CD4-positive, alpha-beta T cell treated with Interleukin-12 subunit alpha and Interleukin-12 subunit beta, for 1 hour (primary cell): ENCODE measurements at places on chromosomes 3 and 15.

- DNase-seq, result no peak
Measured at GRCh38 chr3:24494618-24495325, at the start of gene THRB. THRB (minus strand) TSS chr3:24494850.

DNA sequence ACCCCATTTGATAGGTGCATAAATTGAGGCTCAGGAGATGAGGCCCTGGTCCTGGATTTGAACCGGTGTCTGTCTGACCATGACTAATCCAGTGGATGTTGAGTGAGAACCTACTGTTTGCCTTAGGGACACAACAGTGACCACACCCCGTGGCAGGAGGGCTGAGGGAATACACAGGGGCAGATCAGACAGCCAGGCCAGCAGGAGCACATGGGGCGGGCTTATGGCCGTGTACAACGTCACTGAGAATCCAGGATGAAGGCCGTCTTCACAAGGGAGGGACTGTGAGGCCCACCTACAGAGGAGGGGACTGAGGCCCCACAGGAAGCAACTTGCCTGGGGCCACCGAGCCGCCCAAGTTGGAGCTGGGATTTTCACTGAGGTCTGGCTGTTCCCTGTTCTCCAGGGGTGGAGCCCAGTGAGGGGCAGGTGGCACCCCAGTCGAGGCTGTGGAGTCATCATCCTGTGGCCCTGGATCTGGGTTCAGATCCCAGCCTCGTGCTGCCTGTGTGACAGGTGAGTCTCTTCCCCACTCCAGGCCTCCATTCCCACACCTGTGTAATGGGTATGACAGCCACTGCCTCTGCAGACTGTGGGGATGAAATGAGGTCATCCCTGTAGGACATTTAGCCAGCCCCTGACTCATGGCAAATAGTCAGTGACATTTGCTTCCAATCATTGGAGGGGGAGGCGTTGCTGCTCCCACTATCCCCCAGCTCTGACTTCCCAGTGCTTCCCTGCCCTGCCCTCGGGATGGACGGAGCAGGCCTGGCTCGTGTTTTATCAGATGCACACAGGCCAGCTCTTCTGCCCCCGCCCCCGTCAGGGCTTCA is 6.3 kb upstream of the PLXND1 start:
- no peak for DNase-seq

DNA sequence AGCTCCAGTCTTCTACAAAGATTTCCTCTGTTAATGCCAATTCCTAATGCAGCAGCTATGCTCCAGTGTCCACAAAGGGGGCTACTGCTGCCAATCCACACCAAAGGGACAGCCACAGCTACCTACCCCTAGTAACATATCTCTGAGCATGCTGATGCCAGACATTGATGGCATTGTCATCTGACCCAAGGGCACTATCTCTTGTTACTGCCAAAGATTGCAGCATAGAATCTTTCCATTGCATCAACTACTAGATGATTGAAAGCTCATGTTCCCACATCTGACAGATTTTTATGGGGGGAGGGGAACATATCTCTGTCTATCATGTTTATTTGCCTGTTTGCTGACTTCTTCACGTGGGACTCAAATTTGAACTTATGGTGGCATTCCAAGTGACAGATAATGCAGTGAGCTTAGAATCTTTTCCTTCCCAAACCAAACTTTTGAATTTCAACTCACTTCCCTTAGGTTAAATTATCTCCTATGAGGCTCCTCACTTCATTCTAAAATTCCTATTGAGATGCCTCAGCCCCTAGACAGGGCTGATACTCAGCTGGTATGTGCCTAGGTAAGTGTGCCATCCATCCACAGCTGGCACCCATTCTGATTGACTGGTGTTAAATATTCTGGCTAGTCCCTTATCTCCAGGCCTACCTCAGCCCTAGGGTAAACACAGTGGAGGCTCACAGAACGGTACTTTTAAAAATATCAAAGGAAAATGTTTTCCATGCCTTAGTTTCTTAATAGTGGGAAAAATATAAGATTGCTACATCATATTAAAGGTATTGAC is 100.3 kb downstream of the STRIT1 start:
- no peak for DNase-seq

- DNase-seq, result no peak
Measured at GRCh38 chr3:168080499-168081170, 15.1 kb downstream of the GOLIM4 start.

DNA sequence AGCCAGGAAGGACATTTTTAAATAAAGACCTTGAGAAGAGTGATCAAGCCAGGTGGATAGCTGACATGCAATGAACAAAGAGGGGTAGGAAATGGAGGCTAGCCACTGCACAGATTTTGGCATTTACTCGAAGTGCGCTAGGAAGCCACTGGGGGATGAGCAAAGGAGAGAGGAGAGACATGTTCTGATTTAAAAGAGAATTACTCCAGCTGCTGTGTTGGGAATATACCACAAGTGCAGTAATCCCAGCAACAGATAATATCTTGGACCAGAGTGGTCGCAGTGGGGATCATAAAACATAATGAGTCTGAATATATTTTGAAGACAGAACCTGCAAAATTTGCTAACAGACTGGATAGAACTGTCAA is 19.9 kb downstream of the KPNA4 start:
- no peak for DNase-seq

- no peak for DNase-seq
Measured at GRCh38 chr15:56698270-56698669, 35.0 kb downstream of the ZNF280D start.

- DNase-seq, result no peak
Measured at GRCh38 chr3:134929976-134930375, 134.9 kb downstream of the EPHB1 start.

DNA sequence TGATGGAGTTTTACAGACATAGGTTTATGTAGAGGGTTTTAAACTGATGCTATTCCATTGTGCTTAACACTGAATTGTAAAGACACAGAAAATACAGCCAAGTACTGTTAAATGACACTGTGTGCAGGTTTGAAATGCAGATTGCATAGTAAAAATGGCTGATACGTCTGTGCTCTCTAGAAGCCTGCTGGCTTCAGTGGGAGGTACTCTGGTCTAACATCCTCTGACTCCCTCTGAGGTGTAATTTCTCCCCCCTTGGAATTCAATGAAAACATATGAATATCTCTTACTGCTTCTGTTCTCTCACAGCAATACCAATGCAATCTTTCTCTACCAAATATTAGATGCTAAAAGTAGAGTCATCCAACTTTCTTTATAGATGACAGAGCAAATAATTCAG is 176.6 kb downstream of the SLC9A9 start:
- DNase-seq, result no peak

GRCh38 chr15:97146929-97147870 is 813.3 kb upstream of the ARRDC4 start:
- no peak for DNase-seq

- no peak for DNase-seq
Measured at GRCh38 chr15:90060797-90061196, 41.5 kb downstream of the IDH2 start.

- no peak for DNase-seq
Measured at GRCh38 chr15:96068897-96069296, 261.6 kb upstream of the NR2F2 start.

DNA sequence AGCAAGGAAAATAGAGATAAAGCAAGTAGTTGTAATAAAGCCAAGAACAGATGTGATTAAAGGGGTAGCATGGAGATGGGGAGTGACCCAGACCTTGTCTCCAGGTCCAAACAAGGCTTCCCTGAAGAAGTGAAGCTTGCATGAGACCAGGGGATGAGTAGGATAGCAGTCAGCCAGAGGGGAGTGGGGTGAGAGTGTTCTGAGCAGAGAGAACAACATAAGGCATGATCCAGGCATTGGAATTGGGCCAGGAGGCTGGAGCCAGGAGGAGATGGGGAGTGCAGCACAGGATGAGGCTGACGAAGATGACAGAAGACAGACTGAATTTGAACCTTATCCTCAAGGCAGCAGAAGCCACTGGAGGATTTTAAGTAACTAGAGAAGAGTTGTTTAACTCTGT is 7.2 kb downstream of the TMOD2 start:
- DNase-seq, result no peak

GRCh38 chr15:39156166-39156565 is 424.7 kb upstream of the THBS1 start:
- no peak for DNase-seq
